GM23338 (cell line): ENCODE measurements at places on chromosomes 1 and 21.

- DNase-seq: no peak
Observed at GRCh38 chr1:43901196-43901961, 32.2 kb upstream of the ARTN start.

DNA sequence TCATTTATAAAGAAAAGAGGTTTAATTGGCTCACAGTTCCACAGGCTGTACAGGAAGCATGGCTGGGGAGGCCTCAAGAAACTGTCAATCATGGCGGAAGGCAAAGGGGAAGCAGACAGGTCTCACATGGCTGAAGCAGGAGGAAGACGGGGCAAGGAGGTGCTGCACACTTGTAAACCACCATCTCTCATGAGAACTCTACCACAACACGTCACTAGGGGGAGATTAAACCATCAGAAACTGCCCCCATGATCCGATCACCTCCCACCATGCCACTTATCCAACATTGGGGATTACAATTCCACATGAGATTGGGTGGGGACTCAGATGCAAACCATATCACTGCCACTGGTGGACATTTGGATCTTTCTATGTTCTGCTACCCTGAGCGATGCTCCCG lies 351.4 kb downstream of the NPHP4 start:
- peak; percentile 7 for DNase-seq

GRCh38 chr1:211257826-211258225 lies 1.3 kb upstream of the RCOR3 start:
- DNase-seq: no peak

GRCh38 chr1:151716771-151717631 lies at the start of gene CELF3:
Gene CELF3, minus strand, starts transcription at chr1:151716803. Its CDS starts 783 bp downstream, at chr1:151716020.
- DNase-seq: peak; percentile 86

- DNase-seq: no peak
Observed at GRCh38 chr1:226369110-226369509, 38.8 kb downstream of the PARP1 start.

- DNase-seq: no peak
Observed at GRCh38 chr1:190975827-190976226, 498.2 kb upstream of the BRINP3 start.

GRCh38 chr1:203227371-203228083 lies 1.9 kb downstream of the CHIT1 start:
- DNase-seq: no peak

DNA sequence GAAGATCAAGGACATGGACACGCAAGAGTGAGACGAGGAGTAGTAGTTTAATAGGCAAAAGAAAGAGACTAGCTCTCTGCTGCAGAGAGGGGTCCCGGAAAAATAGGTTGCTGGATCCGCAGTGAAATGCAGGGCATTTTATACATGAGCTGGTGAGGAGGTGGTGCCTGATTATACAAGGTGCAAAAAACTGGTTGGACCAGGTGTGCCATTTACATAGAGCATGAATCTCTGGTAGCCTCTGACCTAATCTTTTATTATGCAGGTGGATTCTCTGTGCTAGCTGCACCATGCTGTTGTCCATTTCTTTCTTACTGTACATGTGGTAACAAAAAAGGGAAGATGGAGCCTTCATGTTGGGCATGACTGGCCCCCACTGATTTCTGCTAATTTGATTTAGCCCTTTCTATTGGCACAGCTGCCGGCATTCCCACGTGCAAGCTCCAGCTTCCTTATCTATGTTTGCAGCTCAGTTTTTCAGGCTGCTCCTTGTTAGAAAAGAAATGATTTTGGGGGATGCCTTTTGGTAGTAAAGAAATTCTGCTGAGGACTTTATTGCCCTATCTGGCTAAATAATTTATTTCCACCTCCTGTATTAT lies 548.1 kb downstream of the BRINP3 start:
- peak; percentile 12 for DNase-seq

- DNase-seq: no peak
Observed at GRCh38 chr1:24387636-24388175, 25.9 kb downstream of the STPG1 start.

DNA sequence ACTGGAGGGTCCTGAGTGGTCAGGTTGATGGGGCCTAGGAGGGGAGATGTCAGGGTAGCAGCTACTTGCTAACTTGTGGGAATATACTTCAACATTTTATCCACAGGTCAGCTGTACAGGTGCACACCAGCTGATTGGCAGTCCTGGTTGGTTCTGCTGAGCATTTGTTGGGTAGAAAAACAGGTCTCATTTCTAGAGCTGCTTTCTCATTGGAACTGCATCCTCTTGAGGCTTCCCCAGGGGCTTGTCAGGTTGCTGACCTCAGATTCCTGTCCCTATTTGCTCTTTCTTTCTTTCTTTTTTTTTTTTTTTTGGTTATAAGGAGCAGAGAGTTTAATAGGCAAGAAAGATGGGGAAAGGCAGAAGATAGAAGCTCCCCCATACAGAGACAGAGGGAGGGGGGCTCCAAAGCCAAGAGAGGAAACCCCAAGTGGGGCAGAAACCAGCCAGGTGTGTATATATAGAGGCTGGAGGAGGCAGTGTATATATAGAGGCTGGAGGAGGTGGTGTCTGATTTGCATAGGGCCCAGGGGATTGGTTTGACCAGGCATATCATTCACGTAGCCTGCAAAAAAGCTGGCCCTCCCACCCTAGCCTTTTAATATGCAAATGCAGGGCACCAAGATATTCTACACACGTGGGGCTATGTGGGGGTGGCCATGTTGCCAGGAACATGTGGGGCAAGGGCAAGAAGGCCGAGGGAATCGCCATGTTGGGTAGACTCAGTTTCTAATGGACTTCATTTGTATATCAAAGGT lies 57.3 kb upstream of the STUM start:
- DNase-seq: no peak
